ENCODE measurements at places on chromosomes 5 and 9.

DNA sequence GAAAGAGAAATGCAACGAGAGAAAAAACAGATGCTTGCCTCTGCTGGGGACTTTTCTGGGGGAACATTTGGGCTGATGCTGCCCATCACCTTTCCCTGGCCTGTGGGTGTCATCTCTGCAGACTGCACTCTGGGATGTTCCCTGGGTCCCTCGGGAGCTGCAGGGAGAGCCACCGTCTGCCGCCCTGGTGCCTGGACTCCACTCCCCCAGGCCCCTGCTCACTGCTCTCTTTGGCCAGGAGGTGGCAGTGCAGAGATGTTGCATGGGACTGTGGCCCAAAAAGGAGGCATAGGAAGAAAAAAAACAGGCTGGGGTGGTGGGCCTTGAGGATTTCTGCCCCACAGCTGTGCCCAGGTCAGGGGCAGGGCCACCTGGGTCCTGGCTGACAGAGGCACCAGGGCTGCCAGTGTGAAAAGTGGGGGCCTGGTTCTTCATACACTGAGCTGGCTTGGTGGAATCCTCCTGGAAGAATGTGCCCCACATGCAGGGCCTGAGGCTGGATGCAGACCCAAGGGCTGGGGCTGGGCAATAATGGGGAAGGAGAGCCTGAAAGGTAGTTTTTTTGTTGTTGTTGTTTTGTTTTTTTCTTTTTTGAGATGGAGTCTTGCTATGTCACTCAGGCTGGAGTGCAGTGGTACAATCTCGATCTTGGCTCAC is 353.6 kb downstream of the SLIT3 start:
- DNase-seq: no peak

GRCh38 chr5:14313986-14314690 is 171.0 kb downstream of the TRIO start:
- no peak for DNase-seq

DNA sequence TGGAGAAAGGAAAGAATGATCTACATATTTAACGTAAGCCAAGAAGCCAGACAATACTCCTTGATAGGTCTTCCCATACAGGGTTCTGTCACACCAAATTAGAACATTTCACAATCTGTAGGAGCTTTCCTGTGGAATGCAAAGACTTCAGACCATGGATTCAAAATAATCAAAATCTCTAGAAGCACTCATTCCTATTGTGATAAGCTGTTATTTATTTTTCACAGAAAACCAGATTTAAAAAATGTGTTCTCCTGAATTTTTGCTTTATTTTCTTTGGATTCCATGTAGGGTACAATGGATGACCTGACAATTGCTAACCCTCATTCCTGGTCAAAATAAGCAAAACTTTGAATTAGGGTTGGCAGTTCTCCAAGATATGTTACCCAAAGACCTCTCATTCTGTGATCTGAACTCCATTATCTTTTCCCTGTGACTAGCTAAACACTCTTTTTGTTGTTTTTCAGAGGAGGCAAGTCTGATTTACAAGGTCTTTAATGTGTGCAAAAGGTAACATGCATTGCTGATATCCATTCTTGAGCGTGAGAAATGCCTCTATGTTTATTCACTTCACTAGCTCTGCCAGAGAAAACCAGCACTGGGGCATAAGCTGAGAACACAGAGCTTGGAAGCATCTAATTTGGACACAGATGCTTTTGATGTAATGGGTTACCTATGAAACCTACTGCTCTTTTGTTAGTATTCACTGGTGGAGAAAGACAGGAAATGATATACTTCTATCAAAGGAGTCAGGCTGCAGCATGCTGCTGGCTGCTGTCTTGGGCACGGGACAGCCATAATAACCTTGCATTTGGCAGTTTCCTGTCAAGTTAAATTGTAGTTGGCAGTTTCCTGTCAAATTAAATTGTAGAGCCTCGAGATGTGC is 31.4 kb downstream of the ACTBL2 start:
- DNase-seq: no peak

- DNase-seq: no peak
Observed at GRCh38 chr9:126638571-126639132, 24.9 kb downstream of the LMX1B start.

DNA sequence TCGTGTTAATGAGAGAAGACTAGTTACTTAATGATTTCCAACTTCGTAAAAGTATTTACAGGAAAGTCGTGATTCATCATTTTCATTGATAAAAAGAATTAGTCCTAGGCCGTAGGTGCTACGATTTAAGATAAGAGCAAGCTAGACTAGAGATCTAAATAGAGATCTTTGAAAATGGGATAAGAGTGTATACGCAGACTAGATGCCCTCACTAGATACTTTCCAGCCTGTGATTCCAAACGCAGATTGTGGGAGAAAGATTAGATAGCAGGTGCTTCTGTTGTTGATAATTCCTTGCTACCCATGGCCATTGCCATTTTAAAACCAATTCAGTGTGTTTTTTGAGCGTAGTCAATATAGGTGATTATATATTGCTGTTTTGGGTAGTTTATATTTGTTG is 6.7 kb upstream of the SMIM15 start:
- no peak for DNase-seq

DNA sequence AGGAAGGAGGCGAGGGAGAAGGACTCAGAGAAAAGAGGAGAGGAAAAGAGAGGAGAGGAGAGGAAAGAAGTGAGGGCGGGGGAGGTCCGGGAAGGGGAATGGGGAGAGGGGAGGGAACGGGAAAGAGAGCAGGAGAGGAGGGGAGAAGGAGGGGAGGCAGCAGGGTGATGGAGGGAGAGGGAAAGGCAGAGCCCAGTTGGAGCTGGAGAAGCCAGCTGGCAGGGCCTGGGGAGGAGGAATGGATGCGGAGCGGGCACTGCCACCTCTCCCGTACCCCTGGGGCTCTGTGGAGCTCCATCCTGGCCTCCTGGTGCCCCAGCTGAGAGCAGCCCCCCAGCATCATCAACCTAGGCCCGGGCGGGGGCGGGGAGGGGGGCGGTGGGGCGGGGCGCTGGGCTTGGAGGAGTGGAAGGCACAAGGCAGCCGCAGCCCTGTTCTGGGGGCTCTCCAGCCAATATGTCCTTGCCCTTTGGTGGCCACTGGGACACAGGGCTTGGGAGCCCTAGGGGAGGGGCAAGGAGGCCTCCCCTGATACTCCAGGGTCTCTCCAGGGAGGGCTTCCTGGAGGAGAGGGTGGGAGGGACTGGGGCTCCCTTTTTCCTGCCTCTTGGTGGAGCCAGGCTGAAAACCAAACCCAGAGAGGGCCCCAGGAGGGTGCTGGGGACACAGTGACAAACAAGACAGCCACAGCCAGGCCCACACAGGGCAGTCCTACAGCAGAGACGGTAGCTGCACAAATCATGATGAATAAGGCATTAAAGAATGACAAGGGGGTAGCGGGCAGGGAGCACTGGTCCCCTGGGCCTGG is 123.7 kb downstream of the C9orf50 start:
- no peak for DNase-seq

- no peak for DNase-seq
Observed at GRCh38 chr5:100842080-100842479, 61.0 kb downstream of the ST8SIA4 start.

GRCh38 chr5:161078793-161079192 is 226.8 kb upstream of the ATP10B start:
- no peak for DNase-seq

DNA sequence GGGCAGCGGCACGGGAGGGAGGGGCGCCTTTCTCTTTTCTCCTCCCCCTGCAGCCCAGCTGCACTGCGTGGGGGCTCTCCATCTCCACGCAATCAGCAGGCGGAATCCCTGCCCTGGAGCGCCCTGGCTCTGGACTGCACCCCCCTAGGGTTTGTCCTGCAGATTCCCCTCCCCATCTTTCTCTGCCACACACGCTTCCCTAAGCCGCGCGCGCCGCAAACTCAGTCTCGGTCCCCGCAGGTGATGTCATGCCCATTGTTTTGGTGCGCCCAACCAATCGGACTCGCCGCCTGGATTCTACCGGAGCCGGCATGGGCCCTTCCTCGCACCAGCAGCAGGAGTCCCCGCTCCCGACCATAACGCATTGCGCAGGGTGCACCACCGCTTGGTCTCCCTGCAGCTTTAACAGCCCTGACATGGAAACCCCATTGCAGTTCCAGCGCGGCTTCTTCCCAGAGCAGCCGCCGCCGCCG is at the start of gene KCNN2:
TSS of gene KCNN2 (plus strand) at position 347 of the 473 bp plus-strand sequence. CDS start at position 417, 70 bp downstream.
- DNase-seq: peak; percentile 17

DNA sequence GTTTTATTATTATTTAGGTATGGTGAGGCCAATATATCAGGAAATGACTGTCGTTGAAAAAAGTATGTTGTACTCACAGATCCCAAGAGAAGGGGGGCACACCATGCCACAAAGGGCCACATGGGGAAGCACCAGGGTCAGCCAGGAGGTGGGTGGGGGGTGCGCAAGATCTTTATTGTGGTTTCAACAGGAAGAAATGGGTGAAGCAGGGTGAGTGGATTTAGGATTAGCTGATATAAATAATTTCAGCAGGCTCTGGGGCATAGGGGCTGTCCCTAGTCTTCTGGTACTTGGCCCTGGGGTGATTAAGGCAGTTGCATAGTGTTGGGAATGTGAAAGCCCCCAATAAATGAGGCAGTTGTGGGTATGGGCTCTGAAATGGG is 8.6 kb downstream of the PDCD1LG2 start:
- DNase-seq: no peak

- no peak for DNase-seq
Observed at GRCh38 chr9:29691758-29692407, 2118.6 kb upstream of the C9orf72 start.

GRCh38 chr5:179268966-179269693 is 76.1 kb downstream of the ADAMTS2 start:
- no peak for DNase-seq

DNA sequence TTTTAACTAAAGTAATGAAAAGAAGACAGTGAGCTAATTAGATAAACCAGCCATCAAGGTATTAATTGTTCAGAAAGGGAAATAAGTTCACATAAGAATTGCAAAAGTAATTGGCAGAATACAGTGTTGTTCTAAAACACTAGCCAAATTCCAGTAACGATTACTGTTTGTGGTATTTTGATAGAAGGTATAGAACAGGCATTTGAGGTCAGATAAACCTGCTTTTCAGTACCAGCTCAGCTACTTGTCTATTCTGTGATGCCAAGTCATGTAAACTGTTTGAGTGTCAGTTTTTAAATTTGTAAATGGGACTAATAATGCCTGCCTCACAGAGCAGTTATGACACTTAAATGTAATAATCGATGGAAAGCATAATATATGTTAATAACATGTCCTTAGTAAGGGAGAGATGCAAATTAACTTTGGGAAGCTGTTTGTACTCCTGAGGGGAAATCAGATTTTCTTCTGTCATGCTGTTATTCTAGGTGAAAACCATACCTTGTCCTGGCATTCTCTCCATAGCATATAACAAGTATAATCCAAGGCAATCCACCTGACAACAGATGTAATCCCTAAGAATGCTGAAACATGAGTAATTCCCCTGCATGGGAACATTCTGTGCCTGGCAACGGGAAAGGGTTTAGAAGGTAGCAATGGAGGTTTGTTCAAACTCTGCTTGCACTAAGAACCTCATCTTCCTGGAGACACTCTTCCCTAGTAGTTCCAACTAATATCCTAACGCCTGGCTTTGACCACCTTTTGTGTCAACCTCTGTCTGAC is 509.5 kb upstream of the PAPPA start:
- DNase-seq: no peak

DNA sequence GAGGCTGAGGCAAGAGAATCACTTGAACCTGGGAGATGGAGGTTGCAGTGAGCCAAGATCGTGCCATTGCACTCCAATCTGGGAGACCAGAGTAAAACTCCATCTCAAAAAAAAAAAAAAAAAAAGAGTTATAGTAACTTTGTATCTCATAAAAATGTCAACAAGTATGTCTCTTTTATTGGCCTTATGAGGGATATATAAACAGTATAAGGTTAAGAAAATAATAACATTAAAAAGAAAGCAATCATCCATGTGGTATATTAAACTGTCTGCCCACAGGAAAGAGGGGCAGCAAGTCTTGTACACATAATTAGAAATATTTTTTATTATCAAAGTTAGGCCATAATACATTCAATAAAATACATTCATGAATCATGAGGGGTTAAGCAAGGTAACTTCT is 259.4 kb upstream of the KLF9 start:
- DNase-seq: no peak

- DNase-seq: no peak
Observed at GRCh38 chr9:33288235-33288634, 2.1 kb upstream of the NFX1 start.

DNA sequence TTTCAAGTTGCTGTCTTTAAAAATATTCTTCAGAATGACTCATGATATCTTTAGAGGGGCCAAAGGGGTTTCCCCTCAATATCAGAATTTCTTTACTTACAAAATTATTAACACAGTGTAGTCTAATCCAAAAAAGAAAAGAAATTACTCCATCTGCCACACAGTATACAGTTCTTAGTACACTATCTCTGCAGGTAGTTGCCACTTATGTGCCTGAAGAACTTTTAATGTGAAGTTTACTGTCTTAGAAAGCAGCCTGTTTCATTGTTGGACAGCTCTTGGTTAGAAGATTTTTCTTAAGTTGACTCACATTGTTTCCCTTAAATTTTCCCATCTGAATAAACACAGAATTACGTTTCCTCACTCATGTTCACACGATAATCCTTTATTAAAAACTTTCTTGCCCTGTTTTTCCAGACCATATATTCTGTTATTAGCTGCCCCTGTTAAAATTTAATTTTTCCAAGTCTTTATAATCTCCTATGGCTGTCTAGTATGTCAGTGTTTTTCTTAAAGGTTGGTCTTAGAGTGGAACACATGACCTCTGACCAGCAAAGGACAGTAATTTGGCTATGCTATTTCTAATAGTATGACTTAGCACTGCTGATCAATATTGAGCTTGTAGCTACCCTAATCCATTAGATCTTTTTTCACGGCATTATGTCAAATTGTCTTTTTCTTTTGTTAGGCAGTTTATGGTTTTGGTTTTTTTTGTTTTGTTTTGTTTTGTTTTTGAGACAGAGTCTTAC is 21.8 kb upstream of the FKTN start:
- DNase-seq: no peak

All from forelimb muscle (tissue), 1 donor.